ENCODE measurements at places on chromosomes 2 and 18.

GRCh38 chr2:69291721-69292120 lies 95.3 kb downstream of the GFPT1 start:
- no peak for DNase-seq

DNA sequence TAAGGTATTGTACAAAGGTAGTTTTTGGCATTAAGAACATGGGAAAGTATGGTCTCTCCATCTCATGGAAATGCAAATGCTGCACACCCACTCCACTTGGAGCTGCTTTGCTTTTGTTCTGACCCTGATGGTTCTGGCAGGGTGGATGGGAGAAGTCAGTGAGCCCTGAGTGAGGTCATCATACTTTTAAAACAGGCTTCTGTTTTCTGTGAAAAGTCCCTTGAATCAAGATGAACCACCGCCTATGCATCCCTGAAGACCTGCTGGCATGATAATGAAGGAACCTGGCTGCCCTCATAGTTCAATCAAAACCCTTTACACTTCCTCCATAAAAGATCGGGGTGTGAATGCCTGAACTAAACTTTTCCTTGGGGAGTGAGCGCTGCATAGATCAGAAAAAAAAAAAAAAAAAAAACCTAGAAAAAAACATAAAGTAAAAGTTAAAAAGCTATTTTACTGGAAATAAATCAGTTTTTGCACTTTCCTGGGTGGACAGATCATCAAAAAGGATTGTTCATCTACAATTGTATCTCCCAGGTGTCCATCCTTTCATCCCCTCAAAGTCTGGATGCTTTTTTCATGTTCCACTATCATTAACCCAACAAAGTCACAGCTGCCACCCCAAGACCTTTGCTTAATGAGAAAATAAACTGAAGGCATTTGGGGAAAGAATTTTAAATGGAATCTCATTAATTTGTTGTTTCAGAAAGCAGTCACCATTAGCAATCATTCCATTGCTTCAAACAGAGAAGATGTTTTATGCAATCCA lies 728.1 kb upstream of the DDX18 start:
- DNase-seq = no peak

DNA sequence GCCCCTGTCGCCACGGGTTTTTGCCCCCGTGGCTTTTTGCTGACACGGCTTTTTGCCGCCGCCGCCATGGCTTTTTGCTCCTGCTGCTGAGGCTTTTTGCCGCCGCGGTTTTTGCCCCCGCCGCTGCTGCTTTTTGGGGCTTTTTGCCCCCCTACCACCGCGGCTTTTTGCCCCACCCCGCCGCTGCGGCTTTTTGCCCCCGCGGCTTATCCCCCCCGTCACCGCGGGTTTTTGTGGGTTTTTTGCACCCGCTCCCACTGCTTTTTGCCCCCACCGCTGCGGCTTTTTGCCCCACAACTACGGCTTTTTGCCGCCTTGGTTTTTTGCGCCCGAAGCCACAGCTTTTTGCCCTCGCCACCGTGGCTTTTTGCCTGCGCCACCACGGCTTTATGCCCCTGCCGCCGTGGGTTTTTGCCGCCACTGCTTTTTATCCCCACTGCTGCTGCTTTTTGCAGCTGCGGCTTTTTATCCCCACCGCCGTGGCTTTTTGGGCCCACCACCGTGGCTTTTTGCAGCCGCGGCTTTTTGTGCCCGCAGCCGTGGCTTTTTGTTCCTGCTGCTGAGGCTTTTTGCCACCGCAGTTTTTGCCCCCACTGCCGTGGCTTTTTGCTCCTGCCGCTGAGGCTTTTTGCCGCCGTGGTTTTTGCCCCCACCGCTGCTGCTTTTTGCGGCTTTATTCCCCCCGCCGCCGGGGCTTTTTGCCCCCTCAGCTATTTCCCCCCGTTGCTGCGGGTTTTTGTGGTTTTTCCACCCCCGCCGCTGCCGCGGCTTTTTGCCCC lies 2798.0 kb upstream of the TEKT4 start:
- DNase-seq = no peak

DNA sequence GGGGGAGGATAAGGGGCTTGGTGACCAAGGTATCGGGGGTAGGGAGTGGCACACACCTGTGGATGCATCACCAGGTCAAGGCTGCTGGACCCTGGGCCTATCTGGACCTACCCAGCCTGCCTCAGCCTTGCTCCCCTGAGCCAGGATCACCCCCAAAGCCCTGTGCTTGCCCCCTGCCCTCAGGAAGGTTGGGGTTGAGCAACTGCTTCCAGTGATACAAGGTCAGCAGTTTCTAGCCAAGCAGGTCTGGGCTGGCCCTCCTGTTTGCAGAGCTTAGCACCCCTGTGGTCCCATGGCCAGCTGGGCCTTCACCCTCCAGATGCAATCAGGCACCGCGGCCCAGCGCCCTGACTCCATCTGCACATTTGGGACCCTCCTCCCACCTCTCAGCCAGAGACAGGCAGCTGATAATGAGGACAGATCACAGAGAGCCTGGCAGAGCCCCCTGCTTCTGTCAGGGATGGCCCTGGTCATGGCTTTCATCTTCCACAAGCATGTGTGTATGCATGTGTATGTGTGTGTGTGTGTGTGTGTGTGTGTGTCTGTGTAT lies 154.6 kb downstream of the TFCP2L1 start:
- no peak for DNase-seq

GRCh38 chr2:12236136-12236844 lies 480.4 kb upstream of the TRIB2 start:
- DNase-seq = no peak

DNA sequence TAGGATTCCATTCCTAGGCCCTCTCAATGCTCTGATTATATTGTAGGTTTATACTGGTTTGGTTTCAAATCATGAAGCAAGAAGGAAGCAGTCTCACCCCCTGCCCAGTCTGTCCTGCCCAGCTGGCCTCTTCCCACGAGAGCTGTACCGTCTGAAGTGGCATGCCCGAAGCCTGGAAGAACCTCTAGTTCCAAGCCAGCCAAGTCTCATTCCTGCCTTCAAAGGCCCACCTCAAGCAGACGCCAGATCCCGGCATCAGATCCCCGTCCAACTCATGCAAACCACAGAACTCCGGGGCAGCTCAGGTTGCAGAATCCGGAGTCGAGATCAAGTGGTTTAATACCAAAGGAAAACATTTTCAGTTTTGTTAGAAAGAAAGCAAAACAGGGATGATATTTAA lies 234.4 kb downstream of the LPIN1 start:
- DNase-seq = no peak

- DNase-seq = no peak
Measured at GRCh38 chr2:12062053-12062395, 315.6 kb downstream of the LPIN1 start.

GRCh38 chr2:216765761-216766262 lies 70.5 kb upstream of the IGFBP5 start:
- no peak for DNase-seq

DNA sequence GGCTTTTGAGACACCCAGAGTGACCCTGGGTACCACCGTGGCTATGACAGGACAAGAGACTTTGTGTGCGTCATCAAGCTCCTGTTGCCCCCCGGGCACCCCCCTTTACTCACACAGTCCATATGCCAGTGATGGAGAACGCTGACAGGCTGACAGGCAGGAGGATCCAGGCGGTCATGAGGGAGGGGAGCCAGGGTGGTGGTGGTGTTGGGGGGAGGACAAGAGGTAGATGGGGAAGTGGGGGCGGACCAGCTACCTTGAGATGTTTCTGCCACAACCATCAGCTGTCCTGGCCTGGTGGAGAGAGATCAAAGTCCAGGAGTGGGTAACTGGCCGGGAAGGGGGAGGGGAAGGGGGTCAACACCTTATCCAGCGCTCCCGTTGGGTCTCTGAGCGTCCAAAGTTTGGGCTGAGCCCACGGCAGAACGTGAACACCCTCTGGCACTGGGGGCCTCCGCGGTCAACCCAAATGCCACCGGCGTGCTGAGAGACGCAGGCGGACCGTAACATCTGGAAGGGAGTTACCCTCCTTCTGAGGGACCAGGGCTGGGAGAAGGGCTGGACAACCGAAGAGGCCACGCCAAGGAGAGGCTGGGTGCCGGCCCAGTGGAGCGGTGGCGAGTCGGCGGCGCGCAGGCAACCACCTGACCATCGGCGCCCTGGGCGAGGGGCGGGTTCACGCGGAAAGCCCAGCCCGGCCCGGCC lies 575 bp downstream of the TMEM150A start:
- DNase-seq = peak; percentile 38

All from stimulated activated naive CD4-positive, alpha-beta T cell (primary cell).